Stimulated activated CD8-positive, alpha-beta memory T cell treated with anti-CD3 and anti-CD28 coated beads, Interleukin-4, amount 100 ng/mL, for 4 hours (primary cell): ENCODE measurements at places on chromosomes 11 and 22.

GRCh38 chr11:130144141-130144540 is 15.4 kb upstream of the ST14 start:
- DNase-seq = no peak

- no peak for DNase-seq
Observed at GRCh38 chr22:26172389-26172990, 3.2 kb downstream of the SEZ6L start.

DNA sequence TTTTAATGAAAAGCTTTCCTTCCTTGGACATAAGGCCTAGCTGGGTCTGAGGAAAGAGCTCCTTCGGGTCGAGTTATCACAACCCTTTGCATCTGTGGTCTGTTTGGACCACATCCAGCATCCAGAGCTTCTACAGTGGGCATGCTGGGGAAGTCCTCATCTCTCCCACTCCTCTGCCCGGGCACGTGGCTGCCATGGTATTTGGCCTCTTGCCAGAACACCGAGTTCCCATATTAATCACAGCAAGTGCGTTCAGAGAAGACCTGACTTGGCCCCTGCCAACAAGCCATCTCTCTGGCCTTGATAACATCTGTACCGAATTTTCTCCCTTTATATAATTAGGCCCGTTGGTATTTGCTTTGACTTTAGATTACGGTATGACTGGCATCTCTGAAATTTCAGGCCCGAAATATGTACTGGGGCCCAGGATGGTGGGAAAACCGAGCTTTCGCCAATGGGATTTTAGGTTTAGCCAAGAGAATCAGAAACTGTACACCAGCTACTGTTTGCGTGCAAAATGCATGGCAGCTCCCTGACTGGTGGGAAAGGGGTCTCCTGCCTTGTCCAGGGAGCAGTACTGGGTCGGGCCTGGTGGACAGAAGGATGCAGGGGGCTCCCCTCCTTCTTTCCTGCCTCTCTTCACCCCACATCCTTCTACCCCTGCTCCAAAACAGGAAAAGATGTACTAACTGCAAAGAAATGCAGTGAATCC is 90.0 kb downstream of the MICAL2 start:
- DNase-seq = no peak

DNA sequence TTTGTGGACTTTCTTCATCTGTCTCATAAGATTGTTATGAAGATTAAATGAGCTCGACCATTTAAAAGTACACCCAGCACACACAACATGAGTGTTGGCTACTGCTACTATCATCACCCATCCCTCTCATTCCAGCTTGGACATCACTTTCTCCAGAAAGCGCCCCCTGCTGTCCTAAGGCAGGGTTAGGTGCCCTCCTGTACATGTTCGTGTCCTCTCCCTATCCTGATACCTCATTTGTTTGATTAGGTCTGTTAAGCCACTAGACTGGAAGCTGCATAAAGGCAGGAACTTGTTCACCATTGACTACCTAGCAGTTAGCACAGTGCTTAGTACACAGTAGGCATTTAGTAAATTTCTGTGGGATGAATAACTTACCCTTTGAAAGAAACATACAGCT is 85.5 kb downstream of the ENTHD1 start:
- DNase-seq = no peak

DNA sequence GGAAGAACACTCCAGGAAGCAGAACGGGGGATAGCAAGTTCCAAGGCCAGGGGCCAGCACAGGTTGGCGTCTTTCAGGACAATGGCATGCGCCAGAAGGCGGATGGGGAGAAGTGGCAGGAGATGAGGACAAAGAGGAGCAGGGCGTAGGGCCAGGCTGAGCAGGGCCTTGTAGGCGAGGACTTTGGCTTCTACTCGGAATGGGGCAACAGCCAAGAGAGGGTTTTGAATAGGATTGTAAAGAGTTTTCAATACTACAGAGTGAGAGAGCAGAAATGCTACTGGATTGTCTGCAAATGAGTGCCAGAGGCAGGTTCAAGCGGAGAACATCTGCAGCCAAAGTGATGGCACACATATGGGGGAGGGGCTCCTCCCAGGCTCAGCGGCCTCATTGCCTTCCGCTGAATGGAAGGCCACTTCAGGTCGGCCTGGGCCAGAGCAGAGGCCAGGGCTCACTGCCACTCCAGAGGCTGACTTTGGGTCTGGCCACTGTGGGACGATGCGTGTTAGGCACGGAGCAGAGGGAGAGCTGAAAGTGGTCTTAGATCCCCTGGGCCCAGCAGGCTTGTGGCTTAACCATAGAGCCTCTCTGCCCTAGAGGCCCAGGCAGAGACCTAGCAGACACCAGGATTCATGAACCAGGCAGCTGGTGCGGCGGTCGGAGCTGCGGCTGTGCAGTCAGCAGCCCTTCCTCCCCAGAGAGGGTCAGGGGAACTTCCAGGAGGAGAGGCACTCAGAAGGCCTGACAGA is 118.2 kb downstream of the DSCAML1 start:
- no peak for DNase-seq

DNA sequence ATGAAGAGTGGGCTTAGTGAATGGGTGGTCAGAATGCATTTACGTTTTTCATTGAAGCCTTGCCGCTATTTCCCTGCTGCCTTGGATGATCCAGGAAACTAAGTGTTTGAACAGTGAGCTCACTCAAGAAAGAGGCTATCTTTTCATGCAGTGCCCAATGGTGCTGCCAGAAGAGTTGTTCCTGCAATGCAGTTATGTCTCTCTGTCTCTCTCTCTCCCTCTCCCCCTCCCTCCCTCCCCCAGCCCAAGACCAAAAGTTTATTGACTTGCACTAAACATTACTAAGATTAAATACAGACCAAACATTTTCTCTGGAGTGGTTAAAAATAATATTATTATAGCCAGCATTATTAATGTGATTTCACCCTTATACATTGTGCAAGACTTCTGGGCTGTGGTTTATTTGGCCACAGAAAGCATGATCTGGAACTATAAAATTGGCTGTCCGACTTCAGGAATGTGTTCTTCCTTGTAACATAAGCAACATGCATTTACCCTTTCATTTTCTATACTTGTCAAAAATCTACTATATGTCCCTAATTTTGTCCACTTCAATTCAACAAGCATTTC is 6.6 kb upstream of the FUT4 start:
- DNase-seq = no peak

DNA sequence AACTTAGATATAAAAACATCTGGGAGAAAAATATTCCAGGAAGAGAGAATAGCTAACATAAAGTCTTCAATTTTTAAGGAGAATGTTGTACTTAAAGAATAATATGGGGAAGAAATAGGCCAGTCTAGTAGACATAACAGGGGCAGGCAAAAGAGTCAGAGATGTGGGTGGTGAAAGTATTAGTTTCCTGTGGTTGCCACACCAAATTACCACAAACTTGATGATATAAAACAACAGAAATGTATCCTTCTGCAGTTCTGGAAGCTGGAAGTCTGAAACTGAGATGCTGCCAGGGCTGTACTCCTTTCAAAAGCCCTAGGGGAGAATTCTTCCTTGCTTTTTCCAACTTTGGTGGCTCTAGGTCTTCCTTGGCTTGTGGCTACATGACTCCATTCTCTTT is 1309.7 kb downstream of the LRRC4C start:
- DNase-seq = no peak

- no peak for DNase-seq
Observed at GRCh38 chr22:50105208-50106100, 15.6 kb downstream of the MOV10L1 start.

DNA sequence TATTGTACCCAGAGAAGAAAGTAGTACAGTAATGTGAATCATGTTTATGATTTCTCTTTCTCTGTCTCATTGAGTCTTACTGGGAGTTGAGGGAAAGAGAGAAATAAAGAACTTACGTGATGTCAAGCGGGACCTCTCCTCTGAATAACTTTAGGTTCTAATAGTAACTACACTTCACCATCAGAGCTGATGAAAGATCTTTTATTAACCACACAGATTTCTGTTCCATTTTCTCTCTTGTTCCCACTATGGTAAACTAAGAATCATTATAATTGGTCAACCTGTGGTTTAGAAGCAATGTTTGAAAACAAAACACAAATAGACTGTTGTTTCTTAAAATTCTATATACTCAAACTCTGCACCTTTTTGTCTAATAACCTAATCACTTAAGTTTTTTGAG is 142.3 kb downstream of the ELP4 start:
- no peak for DNase-seq

DNA sequence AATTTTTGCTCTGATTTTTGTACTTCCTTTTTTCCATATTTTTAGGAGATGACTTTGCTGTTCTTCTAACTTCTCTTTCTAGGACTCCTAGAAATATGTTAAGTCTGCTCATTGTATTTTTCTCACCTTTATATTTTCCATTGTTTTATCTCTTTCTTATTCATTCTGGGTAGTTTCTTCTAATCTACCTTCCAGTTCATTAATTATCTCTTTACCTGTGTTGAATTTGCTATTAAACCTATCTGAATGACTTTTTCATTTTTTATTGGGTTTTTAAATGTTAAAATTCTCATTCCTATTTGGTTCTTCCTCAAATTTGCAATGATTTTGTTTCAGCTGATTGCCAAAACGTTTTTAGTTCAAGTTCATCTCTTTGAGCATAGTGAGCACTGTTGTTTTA is 27.8 kb upstream of the EHF start:
- no peak for DNase-seq

GRCh38 chr22:41523464-41524221 is 20.6 kb downstream of the POLR3H start:
- DNase-seq = no peak

GRCh38 chr11:86632499-86633269 is 39.7 kb downstream of the ME3 start:
- no peak for DNase-seq

GRCh38 chr22:37229012-37229804 is 14.9 kb downstream of the RAC2 start:
- DNase-seq = no peak

GRCh38 chr22:30143265-30143664 is 63.0 kb downstream of the HORMAD2 start:
- DNase-seq = no peak
